ENCODE measurements at places on chromosomes 1 and 21.

DNA sequence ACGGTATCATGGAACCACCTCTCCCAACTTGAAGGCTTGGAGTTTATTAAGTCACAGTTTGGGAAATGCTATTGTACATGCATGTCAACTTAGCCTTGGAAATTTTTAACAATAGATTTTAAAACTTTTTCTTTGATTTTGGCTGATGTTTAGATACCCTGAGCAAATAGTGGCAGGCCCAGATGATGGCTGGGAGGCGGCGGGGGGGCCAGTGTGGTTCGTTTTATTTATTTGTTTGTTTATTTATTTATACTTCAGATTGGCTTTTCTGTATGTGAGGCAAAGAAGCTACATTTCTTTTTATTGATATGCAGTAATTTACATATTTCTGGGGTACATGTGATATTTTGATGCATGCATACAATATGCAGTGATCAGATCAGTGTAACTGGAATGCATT, 82.0 kb downstream of the VWA5B1 start:
- no peak for DNase-seq

DNA sequence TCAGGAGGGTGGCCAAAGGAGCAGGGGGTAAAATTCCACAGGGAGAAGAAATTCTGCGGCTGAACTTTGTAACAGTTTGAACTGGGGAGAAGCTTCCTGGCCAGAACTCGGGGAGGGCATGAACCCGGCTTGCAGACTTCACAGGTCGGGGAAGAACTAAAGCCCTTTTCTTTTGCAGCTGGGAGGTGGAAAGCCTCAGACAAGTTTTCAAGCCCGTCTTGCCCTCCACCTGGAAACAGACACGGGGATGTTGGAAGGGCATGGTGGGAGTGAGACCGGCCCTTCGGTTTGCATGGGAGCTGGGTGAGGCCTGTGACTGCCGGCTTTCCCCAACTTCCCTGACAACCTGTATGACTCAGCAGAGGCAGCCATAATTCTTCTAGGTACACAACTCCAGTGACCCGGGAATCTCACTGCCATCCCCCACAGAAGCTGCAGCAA, 11.3 kb downstream of the THEM4 start:
- DNase-seq: no peak

GRCh38 chr1:22741118-22741517, 30.5 kb downstream of the EPHB2 start:
- no peak for DNase-seq

GRCh38 chr1:197981561-197981960, 64.4 kb downstream of the LHX9 start:
- DNase-seq: no peak

- DNase-seq: no peak
Observed at GRCh38 chr1:187788718-187789117, 960.0 kb downstream of the PLA2G4A start.

DNA sequence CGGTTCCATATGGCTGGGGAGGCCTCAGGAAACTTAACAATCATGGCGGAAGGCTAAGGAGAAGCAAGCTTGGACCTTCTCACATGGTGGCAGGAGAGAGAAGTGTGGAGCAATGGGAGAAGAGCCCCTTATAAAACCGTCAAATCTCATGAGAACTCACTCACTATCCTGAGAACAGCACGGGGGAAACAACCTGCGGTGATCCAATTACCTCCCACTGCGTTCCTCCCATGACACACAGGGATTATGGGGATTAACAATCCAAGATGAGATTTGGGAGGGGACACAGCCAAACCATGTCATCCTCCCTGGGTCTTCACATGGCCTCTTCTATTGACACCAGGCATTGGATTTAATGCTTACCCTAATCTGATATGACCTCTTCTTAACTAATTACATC, 455.1 kb upstream of the VAMP3 start:
- DNase-seq: no peak

- no peak for DNase-seq
Observed at GRCh38 chr1:165162671-165163241, 193.8 kb downstream of the LMX1A start.

DNA sequence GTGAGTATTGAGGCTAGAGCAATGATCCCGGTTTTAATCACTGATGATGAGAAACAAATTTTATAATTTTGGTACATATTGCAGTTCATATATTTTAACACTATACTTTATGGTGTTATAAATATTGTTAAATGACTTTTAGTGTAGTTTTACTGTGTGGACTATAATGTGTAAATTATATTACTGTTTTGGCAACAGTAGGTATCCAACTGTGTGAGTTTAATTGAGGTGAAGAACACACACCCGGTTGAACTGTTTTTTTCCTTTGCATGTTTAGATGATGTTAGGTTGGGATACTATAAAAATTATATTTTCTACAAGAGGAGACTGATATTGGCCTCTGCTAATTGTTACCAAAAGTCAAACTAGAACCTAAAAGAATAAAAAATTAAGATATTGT, 166.5 kb downstream of the SDCCAG8 start:
- no peak for DNase-seq

- no peak for DNase-seq
Observed at GRCh38 chr1:186429017-186429416, 31.9 kb downstream of the PDC start.

- DNase-seq: no peak
Observed at GRCh38 chr1:200428482-200429205, 18.8 kb upstream of the ZNF281 start.

DNA sequence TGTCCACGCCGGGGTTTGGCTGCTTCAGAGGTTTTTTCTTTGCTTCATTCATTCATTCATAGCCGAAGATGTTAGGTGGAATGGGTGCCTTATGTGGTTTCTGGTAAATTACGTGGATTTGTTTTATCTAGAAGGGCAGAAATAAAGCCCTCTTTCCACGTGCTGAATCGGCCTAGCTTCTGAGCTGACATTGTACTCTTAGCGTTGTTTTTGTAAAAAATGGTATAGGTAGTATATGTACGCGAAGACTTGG, 1.5 kb downstream of the GALNT2 start:
- DNase-seq: no peak

DNA sequence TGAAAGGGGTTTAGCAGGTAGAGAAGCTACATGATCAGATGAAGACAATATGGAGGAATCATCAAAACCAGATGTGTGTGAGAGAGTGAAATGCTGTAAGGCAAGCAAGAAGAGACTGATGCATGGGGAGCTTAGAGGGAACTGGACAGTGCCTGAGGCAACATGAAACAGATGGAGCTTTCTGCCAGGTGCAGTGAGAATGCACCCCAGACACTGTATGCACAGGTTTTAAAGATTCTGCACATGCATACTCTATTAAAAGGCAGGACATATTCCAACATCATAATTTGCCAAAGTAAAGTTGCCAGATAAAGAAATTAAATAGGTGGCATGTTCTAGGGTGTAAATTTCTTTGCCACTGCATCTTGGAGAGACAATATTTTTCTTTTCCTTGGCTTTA, 200.1 kb downstream of the AMY1C start:
- no peak for DNase-seq

DNA sequence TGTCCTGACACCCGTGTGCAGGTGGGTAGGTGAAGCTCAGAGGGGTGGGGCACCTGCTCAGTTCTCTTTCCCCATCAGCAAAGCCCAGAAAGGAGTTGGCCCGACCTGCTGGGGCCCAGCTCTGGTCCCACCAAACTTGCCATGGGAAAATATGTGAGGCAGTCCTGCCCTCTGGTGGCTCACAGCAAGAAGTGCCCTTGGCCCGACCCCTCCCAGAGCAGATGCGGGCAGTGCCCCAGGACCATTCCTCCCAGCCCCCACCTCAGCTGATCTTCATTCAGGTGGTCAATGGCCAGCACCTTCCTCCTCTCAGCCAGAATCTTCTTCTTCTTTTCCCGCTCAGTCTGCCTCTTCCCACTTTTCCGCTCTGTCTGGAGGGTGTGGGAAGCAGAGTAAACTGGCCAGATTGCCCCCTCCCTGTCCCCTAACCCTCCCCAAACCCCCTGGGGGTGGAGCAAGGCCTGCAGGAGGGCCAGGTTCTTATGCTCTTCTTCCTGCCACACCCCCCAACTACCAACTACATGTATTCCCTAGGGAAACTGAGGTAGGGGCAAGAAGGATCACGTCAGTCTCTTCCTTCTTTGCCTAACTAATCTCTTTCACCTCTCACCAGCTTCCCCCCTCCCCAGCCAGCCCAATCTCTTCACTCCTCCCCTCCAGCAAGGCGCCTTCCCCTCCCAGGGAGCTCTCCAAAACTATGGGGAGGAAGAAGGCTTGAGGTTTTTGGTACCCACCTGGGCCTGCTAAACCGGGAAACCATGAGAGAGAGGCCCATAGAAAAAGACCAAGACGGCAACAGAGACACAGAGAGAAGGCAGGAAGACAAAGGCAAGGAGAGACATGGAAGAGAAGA, 15.6 kb downstream of the TNNT2 start:
- no peak for DNase-seq

DNA sequence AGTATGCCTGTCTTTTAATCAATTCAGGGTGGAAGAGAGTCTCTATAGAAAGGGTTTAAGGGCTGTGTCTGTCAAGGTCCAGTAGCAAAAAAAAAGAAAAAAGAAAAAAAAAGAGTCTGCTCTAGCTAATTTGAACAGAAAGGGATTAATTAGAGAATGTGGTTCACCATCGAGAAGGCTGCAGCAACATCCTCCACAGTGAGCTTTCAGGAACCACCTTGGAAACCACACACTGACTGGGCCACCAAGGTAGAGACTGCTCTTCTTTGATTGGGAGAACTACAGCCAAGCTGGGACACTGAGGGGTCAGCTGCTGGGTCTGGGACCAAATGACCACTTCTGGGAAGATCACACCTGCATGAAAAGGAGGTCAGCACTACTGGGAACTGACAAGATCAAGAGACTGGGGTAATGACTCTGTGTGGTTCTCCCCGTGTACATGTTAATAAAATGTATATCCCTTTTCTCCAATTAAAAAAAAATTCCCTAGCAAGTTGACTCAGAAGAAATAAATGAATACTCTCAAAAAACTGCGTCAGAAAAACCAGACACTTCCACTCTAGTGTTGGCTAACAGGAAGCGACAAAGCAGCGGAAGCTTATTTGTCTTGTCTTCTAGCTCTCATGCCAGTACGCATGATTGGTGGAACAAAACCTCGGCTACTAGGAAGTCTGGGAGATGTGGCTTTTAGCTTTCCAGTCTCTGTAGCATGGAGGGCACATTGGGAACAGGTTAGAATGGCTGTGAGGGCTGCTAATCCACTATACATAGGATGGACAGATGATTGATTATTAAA, 60.0 kb upstream of the IVNS1ABP start:
- DNase-seq: no peak

Data from right renal cortex interstitium (tissue), 3 donors.